Left lung (tissue), 14 donors: ENCODE measurements at places on chromosomes 7 and 10. TPM values are rescaled to one million over a fixed set of nuclear protein-coding genes. Genes with fewer than 3 reads are reported as not detected.
A peak's percentile ranks its signal among the peaks of the same experiment; 100 is the strongest.

- no peak for DNase-seq
Measured at GRCh38 chr10:92719991-92720830, 30.5 kb downstream of the HHEX start.

GRCh38 chr10:6659451-6659850 is 79.4 kb upstream of the PRKCQ start:
- DNase-seq, result no peak

DNA sequence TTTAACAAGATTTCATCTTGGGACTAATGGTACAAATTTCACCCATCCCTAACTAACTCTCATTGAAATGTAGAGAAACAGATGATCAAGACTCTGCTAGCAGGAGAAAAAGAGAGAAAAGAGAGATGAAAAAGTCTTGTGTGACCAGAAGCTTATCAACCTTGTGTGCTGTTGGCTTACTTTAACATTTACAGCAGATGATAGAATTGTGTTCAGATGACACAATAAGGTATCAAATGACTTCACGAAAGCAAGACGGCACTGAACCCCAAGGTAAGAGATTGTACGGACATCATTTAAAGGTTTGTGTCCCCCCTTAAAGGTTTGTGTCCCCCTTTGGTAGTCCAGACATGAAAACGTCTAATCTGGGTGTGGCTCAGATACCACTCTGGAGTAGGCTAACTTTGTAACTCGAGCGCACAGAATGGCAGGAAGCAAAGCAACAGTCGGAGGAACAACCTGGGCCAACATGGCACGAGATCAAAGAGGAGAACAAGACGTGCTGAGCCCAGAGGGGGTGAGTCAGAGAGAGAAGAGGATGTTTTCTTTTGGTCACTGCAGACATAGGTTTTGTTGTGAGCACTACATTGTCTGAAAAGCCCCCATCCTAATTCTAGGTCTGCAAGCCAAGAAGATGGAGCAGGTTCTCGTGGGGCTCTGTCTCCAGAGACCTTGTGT is 10.4 kb upstream of the LMBR1 start:
- peak; percentile 28 for DNase-seq

DNA sequence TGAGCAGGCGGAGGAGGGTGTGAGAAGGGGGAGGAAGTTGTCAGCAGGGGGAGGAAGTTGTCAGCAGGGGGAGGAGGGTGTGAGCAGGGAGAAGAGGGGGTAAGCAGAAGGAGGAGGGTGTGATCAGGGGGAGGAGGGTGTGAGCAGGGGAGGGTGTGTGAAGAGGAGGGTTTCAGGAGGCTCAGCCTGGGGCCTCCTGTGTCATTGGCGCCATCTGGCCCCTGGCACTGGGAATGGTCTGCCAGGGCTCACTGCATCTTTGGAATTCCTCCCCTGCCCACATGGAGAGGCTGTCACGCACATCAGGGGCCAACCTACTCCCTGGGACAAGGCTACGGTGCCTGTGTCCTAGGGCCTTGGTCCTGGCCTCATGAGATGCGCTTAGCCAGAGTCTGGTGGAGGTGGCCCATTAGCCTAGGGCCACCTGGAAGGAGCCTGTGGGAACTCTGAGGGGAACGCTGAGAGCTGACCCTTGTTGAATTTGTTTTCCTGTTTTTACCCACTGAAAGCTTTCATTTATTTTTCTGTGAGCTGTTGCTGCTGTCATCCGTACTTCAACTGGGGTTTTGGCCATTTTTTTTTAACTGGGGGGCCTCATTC is 18.0 kb downstream of the CAMK2B start:
- DNase-seq, result no peak

The GJD4 gene
- not detected for total RNA-seq

DNA sequence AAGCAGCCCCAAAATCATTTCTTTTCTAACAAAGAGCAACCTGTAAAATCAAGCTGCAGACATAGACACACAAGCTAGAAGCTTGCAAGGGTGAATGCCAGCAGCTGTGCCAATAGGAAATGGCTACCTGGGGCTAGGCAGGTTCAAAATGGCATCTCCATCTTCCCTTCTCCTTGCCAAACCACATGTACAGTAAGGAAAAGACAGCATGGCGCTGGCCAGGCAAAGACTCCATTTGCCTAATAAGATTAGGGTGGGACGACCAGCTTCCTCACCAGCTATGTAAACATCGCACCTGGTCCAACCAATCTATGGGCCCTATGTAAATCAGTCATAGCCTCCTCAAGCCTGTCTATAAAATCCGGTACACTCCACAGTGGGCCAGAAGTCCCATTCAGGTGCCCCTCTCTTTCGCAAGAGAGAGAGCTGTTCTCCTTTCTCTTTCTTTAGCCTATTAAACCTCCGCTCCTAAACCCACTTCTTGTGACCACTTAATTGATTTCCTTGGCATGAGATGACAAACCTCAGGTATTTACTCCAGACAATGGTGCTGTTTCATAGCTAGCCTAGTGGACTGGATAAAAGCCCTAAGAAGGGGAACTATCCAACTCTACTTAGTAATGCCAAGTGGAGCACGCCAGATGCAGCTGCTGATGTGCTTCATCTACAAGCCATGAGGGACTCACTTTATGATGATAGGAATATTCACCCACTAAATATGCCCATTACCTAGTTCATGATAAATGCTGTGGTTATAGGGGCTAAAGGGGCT is 44.1 kb downstream of the HTR7 start:
- no peak for DNase-seq

DNA sequence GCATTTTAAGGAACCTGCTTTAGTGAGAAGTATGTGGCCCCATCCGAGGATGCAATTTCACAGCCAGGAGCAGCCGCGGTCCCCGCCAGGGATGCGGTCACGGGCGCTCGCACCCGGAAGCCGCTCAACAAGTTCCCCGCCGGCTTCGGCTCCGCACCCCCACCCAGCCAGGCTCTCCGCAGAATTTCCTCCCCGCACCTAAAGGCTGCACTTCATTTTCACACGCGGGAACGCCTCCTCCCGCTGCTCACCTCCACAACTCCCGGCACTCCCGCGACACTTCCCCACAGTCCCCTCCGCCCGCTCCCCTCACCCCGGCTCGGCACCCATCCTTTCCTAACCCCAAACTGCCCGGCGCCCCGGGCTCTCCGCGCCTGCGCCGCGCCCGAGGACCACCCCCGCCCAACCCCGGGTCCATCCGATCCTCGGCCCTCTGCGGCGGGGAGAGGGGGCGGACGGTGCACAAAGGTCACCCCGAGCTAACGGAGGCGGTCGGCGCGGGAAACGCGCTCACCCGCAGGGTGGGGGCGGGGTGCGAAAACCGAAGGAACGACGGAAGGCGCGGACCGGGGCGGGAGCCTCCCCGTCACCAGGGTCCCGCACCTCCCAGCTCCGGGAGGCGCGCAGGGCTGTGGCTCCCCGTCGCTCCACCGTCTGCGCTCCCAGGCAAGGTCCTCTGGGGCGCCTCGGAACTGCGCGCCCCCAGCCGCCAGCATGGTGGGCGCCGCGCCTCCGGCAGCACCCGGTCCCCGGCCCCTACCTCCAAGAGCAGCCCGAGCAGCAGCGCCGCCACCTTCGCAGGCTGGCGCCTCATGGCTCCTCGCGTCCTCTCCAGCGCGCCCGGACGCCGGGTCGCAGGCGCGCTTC is 558 bp downstream of the VOPP1 start:
- peak; percentile 54 for DNase-seq

- DNase-seq, result no peak
Measured at GRCh38 chr7:130473876-130474275, 18.0 kb upstream of the MEST start.

DNA sequence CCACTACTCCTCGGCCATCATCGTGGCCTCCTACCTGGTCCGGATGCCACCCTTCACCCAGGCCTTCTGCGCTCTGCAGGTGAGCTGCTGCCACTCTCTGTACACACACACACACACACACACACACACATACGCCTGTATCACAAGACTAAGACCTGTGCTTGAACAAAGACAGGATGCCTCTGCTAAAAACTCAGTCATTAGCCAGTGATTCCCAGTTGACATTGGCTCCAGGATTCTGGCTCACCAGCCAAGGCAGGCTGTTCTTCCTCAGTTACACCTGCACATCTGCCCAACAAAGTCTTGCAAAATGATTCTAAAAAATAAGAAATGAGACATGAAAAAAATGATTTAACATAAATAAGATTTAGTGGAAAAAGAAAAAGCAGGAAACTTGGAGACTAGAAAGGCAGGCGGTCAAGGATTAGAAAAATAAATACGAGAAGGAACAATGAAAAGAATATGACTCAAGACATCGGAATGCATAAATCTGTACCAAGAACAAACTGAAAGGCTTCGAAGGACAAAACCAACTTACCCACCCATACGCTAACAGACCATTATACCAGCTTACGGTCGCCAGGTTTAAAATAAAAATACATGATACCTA is 7.4 kb upstream of the LRRC18 start:
- no peak for DNase-seq

DNA sequence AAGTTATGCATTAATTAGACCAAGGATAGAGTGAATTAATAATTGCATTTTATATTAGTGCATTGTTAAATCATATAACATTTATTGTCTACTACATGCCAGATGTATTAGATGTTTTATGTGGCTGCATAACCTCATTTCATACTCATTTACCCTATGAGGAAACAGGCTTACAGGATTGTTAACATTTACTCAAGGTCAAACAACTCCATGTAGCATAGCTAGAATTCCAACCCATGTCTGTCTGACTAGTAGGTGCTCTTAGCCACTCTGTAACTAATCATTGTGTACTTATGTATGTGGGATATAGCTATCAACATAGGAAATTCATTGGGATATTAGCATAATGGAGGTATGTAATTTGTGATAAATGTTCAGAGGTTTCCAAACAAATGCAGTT is 46.3 kb downstream of the PHYHIPL start:
- DNase-seq, result no peak

- DNase-seq, result no peak
Measured at GRCh38 chr7:116582806-116583444, 58.1 kb downstream of the CAV1 start.

- no peak for DNase-seq
Measured at GRCh38 chr10:75733135-75733890, 301.9 kb downstream of the LRMDA start.

The OR6B1 gene
- total RNA-seq, result not detected

DNA sequence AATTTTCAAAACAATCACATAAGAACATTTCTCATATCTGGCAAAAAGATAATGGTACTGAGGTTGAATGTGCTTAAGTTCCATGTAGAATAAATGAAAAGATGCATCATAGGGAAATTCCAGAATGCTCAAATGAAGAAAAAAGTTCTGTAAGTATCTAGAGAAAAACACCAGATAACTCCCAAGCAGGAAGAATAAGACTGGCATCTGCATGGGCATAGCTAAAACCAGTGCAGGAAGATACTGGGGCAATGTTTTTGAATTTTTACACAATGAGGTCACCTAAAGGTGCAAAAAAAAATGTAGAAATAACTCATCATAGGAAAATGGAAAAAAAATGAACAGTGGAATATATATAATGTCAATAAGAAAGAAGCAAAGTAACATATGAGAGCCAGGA is 275.2 kb downstream of the BAMBI start:
- no peak for DNase-seq

GRCh38 chr10:43113201-43114087 is 24.8 kb upstream of the CSGALNACT2 start:
- DNase-seq, result no peak

GRCh38 chr7:144113651-144114050 is 4.3 kb downstream of the OR2A2 start:
- peak; percentile 62 for DNase-seq

GRCh38 chr7:116195451-116195850 is 14.9 kb upstream of the TES start:
- DNase-seq, result no peak

The ARPC1A gene
- total RNA-seq, result 158 TPM

GRCh38 chr10:132849546-132850031 is 63.6 kb upstream of the NKX6-2 start:
- no peak for DNase-seq

GRCh38 chr10:74650613-74651012 is 175.8 kb upstream of the KAT6B start:
- no peak for DNase-seq

DNA sequence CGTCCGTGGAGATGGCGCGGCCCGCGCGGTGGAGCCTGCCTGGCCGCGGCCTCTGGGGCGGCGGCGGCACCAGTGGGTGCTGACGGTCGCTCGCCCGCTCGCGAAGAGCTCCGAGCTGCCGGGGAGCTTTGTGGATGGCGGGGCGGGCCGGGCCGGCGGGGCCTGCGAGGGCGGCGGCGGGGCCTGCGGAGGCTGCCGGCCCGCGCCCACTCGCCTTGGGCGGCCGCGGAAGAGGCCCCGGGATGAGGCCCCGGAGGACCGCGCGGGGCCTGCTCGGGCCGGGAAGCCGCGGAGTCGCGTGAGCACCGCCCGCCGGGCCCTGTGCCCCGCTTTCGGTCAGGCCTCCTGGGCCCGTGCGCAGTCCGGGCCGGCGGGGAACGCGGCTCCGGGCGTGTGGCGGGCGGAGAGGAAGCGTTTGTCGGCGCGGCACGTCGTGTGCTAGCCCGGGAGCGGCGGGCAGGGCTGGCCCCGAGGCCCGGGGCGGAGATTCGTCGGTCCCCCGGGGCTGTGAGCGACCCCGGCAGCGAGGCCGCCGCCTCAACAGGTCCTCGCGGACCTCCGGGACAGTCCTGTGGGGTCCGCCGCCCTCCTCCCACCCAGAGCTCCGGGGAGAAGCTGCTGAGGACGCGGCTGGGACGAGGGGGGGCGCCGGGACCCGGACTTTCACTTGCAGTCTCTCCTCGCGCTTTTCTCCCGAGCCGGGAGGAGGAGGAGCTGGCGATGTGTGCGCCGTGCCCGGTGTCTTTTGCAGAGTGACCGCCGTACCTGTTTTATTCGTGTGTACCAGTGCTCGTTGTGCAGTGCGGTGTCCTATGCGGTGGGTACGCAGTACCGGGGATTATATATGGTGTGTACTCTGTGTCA is 578 bp downstream of the ZMYND11 start:
- DNase-seq, result peak; percentile 89
